ENCODE measurements at places on chromosomes 7 and 10.

- no peak for DNase-seq
Measured at GRCh38 chr10:46079831-46080585, 33.9 kb upstream of the MSMB start.

DNA sequence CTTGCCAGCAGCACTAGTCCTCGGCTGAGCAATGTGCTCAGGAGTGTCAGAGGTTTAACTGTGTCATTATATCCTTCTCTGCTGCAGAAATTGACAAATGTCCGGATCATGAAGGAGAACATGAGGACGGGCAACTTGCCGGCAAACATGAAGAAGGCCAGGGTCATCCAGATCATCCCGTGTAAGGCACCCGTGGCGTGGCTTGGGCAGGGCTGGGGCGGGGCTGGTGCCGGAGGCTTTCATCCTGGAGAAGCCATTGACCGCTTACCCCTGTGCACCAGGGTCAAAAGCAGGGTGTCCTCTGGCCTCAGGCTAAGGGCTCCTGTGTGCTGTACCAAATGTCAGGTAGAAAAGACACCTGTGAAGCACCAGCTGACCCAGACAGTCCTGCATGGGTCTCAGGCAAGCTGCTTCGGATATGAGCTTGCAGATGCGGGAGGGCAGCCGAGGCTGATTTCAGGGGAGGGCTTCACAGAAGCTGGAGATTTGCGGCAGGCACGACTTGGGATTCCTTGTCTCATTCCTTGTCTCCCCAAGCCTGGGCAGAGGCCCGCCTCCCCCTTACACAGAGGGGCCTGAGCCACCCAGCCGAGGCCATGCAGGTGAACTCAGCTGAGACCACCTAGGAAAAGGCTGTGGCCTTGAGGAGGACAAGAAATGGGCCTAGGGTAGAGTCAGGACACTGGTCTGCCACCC lies 55.4 kb downstream of the MKI67 start:
- DNase-seq = no peak

DNA sequence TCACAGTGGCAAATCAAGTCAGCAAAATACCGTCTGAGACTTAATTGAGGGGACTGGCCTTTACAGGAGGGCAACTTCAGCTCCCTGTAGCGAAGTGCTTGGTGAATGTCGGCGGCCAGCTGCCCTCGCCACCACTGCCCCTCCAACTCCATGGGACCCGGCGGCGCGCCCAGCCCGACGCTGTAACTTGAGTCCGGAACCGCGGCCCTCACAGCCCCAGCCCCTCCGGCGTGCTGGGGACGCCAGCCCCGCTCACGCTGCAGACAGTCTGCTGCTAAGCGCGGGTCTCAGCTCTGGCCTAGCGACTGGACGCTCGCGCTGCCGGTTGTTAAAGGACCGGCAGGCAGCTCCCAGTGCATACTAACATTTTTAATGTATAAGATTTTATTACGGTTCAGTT lies 113.4 kb upstream of the NUPR2 start:
- no peak for DNase-seq

GRCh38 chr10:5618829-5619228 lies 47.6 kb downstream of the ASB13 start:
- no peak for DNase-seq

GRCh38 chr7:44086627-44087026 lies 4.3 kb upstream of the POLM start:
- DNase-seq = no peak

- no peak for DNase-seq
Measured at GRCh38 chr7:16098585-16099179, 322.7 kb downstream of the CRPPA start.

- DNase-seq = no peak
Measured at GRCh38 chr7:2956076-2956475, 87.6 kb downstream of the CARD11 start.

GRCh38 chr10:46064269-46064817 lies 18.3 kb upstream of the MSMB start:
- DNase-seq = no peak

DNA sequence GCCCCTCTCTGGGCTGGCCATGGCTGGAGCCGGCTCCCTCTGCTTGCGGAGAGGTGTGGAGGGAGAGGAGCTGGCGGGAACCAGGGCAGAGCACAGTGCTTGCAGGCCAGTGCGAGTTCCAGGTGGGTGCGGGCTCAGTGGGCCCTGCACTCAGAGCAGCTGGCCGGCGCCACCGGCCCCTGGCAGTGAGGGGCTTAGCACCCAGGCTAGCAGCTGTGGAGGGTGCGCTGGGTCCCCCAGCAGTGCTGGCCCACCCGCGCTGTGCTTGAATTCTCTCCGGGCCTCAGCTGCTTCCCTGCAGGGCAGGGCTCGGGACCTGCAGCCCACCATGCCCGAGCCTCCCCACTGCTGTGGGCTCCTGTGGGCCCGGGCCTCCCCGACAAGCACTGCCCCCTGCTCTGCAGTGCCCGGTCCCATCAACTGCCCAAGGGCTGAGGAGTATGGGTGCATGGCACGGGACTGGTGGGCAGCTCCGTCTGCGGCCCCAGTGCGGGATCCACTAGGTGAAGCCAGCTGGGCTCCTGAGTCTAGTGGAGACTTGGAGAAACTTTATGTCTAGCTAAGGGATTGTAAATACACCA lies 61.2 kb upstream of the AGR3 start:
- no peak for DNase-seq

GRCh38 chr10:105268961-105269360 lies 627.9 kb downstream of the SORCS3 start:
- no peak for DNase-seq

- no peak for DNase-seq
Measured at GRCh38 chr7:42278344-42278743, 41.3 kb upstream of the GLI3 start.

DNA sequence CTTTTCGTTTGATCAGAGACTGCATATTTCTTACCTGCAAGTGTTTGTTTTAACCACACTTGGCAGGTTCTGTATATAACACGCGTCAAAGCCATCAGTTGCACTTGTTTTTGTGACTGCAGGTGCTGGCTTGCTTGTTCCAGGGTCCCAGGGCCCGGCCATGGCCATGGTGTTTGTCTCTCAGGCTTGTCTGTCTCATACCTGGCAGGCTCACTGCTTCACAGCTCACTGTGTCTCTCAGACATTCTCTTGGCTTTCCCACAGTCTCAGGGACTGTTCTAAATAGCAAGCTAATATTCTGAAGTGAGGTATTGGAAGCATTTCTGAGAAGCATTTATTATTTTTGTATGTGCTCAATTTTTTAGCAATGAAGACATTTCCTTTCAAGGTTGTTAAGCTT lies 46.9 kb downstream of the GPR141 start:
- DNase-seq = no peak

DNA sequence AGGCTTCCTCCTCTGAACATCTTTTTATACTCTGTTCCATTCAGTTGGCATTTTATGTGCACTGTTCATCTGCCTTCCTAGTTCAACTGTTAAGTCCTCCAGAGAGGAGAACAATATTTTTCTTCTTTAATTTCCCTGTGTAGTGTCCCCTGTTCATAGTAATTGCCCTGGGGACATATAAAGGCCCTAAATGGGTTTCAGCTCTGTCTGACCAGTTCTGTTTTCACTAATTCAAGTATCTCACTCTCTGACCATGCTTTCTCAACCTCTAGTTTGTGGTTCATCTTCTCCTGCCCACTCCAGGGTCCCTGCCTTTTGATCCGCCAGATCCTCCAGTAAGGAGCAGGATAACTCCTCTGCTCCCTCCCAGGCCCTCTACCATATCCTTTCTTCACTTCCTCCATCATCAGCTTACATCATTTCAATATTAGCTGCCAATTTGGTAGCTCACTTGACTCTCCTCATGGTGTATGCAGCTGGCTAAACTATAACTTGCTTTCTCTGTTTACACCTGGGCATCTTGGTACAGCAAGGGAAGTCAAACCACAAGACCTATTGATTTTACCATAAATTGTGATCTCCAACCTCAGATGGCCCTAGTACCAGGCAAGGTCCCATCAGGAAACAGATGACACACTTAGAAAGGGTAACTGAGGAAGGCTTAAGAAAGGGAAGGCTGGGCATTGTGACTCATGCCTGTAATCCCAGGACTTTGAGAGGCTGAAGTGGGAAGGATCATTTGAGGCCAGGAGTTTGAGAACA lies 17.7 kb upstream of the C10orf67 start:
- no peak for DNase-seq

DNA sequence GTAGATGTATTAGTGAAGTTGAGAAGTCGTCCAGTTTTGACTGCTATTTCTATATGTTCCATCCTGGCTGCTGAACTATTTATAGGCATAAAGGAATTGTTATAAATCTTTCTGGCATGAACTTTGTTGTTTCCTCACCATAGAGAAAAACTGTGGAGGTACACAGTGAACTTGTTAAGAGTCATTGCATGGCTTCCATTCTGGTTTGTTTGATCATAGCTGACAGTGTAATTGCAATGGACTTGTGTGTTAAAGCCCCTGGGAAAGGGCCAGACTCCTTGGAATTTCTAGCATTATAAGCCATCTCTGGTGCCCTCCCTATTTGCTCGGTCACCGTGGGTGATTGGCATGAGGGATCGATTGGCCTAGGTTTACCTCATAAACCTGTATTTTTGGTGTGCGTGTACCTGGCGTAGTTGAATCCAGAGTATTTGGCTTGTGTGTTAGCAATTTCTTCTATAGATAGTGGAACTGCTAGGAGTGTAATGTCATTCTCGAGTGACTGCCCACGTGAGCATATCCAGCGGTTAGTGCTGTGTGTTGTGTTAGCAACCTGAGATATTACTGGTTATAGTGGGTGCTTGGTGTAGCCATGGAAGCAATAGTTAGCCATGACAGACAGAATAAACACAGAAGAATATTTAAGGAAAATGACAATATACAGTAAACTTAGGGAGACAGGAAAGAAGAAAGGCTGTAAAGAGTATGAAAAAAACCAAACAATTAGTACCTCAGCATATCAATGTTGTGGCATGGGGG lies 5.9 kb upstream of the SYPL1 start:
- no peak for DNase-seq

- DNase-seq = no peak
Measured at GRCh38 chr10:67815571-67816059, 22.4 kb downstream of the DNAJC12 start.

DNA sequence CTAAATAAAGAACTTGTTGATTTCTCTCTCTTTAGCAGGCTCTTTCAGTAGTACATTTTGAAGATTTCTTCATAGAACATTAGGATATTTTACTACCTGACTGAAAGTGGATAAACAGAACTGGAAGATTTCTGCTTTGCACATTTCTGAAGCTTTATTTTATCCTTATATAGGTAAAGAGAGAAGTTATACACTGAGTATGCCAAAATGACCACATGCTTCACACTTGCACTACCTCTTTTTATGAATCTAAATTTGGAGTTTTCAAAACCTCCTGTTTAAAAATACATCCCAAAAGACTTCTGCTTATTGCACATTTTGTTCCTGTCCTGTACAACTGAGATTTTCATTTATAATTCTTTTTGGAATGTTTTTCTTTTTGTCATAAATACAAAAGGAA lies 197.4 kb upstream of the PRPS1L1 start:
- DNase-seq = no peak

DNA sequence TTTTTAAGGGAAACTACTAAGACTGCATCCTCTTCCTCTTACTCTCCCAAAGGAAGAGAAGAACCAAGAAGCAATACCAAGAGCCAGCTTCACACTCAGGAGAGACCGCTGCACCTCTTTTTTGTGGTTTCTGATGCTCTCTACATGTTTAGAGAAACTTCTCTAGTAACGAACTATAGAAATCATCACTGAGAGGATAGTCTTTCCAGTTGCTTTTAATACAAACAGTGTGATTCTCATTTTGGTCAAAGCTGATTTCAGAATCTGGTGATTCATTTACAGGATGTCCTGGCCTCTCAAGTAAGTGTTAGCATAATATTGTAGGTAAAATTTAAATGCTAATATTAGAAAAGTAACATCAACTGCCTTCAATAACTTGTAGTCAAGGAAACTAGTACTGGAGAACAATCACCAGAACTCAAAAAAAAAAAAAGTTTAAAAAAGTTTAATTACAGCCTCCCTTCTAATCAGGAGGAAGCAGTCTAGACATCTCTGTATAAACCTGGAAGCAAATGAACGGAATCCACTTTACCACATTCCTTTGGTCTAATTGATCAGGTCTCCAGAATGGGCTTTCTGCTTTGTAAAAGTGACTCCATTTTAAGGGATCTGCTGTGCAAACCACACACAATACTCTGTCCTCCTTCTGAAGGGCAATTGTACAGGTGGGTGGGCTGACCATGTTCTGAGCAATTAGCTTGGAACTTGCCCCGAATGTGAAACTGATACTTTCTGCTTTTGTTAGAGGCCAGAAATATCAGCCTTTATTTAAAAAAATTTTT lies 3.0 kb downstream of the LAMB1 start:
- no peak for DNase-seq

DNA sequence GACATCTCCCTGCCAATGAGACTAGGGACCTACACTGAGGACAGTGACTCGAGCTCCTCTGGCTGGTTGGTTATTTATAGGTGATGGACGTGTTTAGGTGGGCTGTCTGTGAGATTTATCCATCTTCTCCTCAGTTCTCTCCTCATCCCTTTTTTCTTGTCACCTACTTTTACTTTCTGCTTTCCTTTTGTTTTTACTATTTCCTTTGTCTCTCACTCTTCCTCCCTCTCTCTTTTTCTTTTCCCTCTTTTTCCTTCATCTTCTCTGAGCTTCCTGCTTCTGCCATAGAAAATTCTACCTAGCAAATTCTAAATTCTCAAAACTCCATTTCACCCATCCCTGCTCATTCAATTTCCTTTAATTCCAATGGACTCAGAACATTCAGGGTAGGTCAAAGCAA lies 478.0 kb downstream of the GRID1 start:
- DNase-seq = no peak

- DNase-seq = no peak
Measured at GRCh38 chr10:51001587-51001986, 72.7 kb upstream of the PRKG1 start.

- DNase-seq = no peak
Measured at GRCh38 chr10:32516567-32517495, 70.9 kb downstream of the CCDC7 start.

GRCh38 chr10:112761256-112761655 lies 188.8 kb upstream of the TCF7L2 start:
- DNase-seq = no peak

DNA sequence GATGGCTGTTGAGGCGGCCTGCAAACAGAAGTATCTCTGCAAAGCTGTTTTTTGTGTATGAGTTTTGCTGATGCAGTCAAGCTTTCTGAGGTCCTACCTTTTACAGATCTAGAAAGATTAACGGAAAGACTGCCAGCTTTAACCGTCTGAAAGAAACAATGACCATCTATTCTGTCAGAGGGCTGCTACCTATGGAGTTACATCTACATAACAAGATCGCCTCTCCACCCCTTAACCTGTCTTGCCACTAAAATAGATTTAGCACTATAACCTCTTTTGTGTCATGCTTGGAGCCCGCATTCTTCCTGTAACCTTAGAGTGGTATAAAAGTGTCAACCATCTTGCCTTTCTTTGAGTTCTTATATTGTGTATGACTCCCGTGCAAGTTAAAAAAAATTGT lies 291.2 kb downstream of the POM121L12 start:
- no peak for DNase-seq

Measured in activated T-cell treated with anti-CD3 and anti-CD28 coated beads, Interleukin-2, amount 50 U/mL, for 72 hours (primary cell).